PC-9 (cell line): ENCODE measurements at places on chromosomes 12 and 14. TPM values are rescaled to one million over a fixed set of nuclear protein-coding genes. Genes with fewer than 3 reads are reported as not detected.

The CAMKK2 gene
- 26.7 and 37.6 TPM in 2 replicates for total RNA-seq

The UNC79 gene
- 0.07 TPM in 1 of 2 replicates, not detected in the other for total RNA-seq

The PSEN1 gene
- total RNA-seq = 33.5 and 44.0 TPM in 2 replicates

The GPR137C gene
- total RNA-seq = 1.1 and 1.2 TPM in 2 replicates
